ENCODE measurements at places on chromosomes 7 and 10.

GRCh38 chr7:111137296-111138192, 46.6 kb downstream of the LRRN3 start:
- DNase-seq: peak; percentile 25

DNA sequence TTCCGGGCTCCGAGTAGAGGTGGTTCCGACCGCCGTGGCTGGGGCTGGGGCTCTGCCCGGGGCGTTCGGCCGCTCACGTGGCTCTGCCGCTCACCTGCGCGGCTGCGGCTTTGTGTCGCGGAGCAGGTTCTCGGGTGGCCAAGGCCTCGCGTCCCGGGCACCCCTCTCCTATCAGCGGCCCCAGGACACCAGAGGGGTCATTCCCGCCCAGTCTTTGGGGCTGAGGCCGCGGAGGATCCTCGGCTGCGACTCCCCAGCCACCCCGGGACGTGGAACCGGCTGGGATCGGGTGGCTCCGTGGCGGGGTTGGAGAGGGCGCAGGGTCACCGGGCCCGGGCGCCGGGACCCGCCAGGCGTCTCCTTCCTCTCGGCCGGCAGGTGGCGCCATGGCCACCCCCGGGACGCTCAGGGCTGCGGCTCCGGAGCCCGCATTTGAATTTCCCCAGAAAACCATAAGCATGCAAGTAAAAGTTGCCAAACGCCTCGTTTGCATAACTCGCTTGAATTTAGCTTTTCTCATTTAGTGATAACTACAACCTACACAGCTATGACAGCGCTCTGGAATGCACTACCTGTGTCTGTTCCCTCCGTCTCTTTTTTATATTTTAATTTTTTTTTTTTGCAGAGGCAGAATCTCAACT, 1.2 kb downstream of the COL26A1 start:
- DNase-seq: peak; percentile 69

- no peak for DNase-seq
Measured at GRCh38 chr10:32237644-32238345, 109.2 kb downstream of the EPC1 start.

- no peak for DNase-seq
Measured at GRCh38 chr10:78614267-78614666, 454.5 kb upstream of the ZMIZ1 start.

DNA sequence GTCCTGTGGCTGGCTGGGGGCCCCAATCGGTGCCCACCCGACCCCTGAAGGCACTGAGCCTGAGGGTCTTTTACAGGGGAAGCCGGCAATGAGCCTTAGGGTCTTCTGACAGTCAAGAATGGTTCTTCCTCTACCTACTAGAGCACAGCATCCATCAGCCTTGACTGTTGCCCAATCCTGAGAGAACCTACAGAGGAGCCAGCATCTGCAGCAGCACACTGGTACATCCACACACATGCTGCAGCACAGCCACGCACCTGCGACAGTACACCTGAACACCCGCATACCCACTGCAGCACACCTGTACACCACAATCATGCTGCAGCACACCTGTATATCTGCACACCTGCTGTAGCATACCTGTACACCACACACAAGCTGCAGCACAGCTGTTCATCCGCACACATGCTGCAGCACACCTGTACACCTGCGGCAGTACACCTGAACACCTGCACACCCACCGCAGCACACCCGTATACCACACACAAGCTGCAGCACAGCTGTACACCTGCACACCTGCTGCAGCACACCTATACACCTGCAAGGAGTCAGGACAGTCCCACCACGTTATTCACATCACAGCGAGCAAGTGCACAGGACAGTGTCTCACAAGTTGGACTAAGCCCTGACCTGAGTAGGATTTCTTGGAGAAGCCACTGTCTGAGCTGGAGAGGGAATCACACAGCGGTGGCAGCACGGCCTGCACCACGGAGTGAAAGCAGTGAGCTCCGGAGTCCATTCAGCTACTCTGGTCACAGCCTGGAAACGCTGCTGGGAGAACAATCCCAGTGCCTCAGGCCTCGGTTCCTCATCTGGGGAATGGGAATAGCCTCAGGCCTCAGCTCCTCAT, 56.4 kb downstream of the VIPR2 start:
- no peak for DNase-seq

- DNase-seq: no peak
Measured at GRCh38 chr10:71629131-71629530, 90.4 kb downstream of the C10orf105 start.

DNA sequence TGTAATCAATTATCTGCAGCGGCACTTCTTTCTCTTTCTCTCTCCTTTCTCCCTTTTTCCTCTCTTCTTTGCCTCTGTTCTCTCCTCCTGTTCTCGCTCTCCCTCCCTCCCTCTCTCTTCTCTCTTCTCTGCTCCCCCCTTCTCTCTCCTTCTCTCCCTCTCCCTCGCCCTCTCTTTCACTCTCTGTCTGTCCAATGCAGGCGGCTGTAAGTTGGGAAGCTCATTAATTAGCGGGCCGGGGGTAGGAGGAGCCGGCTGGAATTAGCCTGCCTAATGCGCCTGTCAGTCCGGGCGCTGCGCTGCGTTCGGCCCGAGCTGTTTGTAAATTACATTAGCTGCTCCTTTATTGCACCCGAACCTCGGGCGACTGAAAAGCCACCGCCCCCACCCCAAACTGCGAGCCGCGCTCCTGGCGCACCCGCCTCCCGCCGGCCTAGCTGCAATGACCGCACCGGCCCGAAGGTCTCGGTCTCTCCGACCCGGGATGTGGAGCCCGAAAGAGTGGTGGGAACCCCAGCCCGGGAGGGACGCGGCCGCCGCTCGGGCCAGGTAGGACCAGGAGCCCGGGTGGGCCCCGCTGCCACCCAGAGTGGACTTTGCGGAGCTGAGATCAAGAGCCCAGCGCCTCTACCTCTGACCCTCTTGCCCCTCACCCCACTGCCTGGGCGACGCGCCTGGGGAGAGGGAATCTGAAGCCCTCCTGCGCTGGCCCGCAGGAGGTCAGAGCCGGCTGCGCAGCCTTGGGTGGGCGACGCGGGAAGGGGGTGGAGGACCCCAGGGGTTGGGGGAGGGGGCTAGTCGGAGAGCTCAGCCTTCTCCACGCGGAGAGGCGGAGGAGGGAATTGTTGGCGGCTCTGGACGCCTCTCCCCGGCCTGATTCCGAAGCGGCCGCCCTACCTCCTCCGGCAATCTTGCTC, at the start of gene LBX1:
TSS of gene LBX1 (minus strand) at position 198 of the 917 bp plus-strand sequence. CDS start 648 bp downstream, outside the sequence.
- no peak for DNase-seq

- no peak for DNase-seq
Measured at GRCh38 chr7:139823959-139824521, 5.0 kb upstream of the TBXAS1 start.

- no peak for DNase-seq
Measured at GRCh38 chr10:122181876-122182275, 89.2 kb upstream of the BTBD16 start.

DNA sequence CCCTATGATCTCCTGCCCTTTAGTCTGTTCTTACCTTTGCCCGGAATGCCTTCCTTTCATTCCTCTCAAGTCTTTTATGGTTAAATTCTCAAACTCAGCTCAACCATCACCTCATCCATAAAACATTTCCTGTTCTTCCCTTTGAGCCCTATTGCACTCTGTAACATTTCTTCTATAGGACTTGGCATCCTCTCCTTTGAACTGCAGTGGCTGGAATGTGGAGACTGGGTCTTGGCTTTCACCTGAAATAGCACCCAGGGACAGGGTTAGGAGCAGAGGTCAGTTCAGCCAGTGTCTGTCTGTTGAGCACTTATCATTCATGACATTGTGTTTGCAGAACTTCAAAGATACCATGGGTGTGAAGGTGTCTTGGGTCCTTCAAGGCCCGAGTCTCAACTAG, 7.2 kb downstream of the NFE2L3 start:
- DNase-seq: no peak

DNA sequence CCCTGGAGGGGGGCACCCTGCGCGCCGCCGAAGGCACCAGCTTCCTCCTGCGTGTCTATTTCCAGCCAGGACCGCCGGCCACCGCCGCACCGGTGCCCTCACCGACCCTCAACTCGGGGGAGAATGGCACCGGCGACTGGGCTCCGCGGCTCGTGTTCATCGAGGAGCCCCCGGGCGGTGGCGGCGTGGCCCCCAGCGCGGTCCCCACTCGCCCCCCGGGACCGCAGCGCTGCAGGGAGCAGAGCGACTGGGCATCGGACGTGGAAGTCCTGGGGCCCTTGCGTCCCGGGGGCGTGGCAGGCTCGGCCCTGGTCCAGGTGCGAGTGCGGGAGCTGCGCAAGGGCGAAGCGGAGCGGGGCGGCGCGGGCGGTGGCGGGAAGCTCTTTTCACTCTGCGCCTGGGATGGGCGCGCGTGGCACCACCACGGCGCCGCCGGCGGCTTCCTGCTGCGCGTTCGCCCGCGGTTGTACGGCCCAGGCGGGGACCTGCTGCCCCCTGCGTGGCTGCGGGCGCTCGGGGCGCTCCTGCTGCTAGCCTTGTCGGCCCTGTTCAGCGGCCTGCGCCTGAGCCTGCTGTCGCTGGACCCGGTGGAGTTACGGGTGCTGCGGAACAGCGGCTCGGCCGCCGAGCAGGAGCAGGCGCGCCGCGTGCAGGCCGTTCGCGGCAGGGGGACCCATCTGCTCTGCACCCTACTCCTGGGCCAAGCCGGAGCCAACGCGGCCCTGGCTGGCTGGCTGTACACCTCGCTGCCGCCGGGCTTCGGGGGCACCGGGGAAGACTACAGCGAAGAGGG, 594 bp downstream of the CNNM1 start:
- peak; percentile 8 for DNase-seq

DNA sequence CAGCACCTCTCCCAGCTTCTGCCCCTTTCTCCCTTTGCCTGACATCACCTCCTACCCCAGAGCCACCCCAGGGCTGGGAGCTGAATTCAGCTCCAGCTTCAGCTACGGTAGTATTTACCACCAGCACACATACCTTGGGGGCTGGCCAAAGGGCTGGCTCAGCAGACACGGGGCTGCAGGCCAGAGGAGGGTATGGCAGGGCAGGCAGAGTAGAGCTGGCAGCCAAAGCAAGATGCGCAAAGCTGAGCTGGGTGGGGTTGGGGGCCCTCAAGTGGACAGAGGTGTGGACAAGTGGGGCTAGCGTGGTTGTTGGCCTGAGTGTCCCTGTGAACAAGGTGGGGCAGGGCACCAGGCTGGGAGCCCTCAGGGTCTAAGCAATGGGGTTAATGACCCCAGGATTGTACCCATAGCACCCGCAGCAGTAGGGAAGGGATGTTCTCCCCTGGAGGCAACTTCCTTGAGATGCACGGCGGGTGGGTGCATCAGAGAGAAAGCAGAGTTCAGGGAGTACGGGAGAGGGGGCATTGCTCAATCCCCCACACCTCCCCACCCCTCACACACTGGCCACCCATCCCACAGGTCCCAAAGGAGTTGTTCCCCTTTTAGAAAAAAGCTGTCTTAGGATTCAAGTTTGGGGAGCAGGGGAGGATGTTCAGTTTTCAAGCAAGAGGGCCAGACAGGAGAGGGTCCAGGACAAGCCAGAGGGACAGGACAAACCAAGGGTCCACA, 8.0 kb downstream of the VSIR start:
- DNase-seq: no peak

DNA sequence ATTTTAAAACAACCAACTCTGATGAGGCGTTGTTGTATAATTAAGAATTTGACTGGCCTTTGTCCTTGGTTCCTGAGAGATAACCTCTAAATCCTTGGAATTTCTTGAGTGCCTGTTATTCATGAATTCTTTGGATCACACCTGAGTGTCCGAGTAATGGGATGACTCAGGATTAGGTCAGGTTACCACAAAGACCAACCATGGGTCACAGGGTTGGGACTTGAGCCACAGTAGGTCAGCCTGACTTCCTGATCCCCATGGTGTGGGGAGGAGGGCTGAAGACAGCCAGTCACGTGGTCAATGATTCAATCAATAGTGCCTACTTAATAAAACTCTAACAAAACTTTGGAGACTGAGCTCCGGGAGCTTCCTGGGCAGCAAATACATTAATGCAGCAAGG, 192.5 kb downstream of the GFRA1 start:
- DNase-seq: no peak

DNA sequence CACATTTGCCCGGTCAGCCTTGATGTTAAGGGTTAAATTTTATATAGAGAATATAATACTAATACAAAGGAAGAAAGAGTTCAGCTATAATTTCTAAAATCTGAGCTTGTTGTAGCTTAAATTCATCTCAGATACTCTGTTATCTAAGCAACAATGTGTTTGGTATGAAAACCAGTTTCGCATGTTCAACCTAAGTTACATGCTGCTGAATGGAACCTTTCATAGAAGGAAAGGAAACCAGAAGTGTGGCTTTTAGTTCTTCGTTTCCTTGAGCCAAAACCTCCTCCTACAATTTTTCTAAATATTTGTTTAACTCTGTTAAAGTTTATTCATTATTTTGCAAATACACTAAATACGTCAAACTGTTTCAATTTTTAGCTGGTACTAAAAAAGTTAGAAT, 18.5 kb downstream of the AGR2 start:
- DNase-seq: no peak

DNA sequence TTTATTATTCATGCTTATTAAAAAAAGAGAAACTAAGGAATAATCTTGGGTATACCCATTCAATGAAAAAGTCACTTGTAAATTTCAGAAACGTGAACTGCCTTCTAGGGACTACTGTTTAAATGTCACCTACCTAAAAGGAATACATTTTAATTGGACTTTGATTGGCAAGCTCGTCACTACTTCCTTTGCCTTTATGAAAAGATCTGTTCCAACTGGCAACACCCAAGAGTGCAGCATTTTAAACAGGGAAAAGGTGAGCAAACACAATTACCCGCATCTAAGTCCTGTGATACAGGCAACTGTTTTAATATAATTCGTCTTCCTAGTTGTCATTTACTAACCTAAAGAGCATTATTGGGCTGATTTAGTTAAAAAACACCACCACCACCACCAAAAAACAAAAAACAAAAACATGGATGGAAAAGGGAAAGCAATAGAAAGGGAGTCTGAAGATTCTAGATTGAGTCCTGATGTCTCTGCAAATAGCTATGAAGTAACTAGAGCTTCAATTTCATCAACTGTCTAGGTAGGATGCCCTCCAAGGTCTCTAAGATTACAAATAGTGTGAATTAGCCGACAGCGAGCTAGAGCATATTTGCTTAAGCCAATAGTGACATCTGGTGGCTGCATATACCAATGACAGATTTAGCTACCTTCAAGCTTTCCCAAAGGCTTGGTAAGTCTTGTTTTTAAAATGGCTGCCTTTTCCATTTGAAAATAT, 33.8 kb upstream of the ICA1 start:
- no peak for DNase-seq

DNA sequence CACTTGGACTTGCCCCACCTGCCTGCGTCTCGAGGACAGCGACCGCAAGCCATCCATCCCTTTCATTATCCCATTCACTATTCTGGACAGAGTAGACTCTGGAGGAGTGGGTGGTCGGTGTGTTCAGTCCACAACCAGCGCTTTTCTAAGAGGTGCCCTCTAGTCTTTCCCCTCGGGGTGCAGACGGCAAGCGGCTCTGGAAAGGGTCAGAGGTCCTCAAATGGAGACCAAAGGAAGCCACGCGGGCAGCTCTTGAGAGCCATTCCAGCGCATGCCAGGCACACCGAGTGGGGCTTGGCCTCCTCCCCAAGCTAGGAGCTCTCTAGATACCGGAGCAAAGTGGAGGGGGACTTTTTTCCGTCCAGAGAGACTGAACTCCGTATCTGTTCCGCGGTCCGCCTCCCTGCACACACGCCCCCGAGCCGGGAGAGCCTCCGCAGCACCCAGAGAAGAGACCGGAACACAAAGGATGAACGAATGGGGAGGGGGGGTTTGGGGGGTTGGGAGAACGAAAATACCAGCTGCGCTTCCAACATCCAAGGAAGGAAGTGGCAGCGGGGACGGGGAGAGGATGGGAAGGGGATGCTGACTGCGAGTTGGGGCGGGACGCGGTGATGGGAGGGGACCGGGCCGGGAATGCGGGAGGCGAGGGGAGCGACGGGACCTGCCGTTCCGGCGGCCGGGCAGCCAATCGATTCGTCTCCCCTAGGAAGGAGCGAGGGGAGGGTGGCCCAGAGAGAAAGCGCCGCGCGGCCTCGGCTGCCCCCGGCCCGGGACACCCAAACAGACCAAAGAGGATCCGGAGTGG, 515 bp downstream of the GSDME start:
- peak; percentile 7 for DNase-seq
